ENCODE measurements at places on chromosomes 6 and 20. TPM values are rescaled to one million over a fixed set of nuclear protein-coding genes. Genes with fewer than 3 reads are reported as not detected.

DNA sequence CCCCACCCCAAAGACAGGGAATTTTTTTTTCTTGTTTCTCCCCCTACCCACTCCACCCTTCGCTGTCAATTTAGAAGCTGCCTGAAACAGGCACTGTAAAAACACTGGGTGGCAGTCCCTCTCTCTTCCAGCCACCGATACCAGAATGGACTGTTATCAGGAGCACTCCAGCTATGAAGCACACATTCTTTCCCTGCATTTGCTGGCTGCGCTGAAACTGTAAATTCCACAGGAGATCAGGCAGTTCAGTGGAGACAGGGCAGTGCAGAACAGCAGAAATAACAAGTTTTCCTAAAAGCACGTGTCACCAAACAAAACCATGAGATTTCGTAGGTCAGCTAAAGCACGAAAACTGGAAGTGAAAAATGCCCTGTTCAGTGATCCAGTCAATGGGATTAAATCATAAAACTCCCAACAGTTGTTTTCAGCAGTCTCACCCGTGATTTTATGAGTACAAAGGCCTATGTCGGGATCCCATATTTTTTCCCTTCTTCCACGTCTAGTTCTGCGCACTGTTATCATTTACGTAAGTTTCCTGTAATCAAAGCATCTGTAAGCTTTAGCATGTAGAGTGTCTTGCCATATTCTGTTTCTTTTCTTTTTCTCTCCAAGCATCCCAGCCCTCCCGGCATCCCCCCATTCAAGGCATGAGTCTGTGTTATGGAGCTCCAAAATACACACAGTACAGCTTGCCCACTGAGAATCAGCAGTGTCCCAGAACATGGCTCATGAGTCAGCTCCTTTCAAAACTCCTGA is 359.9 kb upstream of the EPHA7 start:
- no peak for DNase-seq
- no peak overlapping the region for H3K27ac ChIP-seq
- H3K4me3 ChIP-seq, result no peak overlapping the region
- H3K27me3 ChIP-seq, result no peaks in the 10 kb centered on the region

The LIN28B gene
- total RNA-seq, result not detected

DNA sequence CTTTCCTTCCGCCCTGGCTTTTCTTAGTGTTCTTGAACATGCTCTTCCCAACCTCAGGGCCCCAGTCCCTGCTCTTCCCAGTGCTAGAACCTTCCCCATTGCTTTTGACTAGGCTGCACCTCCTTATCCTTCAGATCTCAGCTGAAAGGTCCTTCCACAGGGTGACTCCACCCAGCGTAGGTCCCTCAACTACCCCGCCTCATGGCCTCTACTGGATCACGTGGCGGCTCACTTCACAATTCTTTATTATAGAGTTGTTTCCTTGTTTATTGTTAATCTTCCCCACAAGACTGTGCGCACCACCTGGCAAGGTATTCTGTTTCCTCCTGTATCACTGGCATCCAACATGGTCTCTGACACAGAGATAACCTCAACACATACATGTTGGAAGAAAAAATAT is 31.2 kb downstream of the TTLL9 start:
- peaks cover 6% of the 10 kb centered on the region for H3K27me3 ChIP-seq
- H3K4me3 ChIP-seq, result no peak overlapping the region
- no peaks in the 10 kb centered on the region for H3K4me1 ChIP-seq
- no peaks in the 10 kb centered on the region for H3K36me3 ChIP-seq

DNA sequence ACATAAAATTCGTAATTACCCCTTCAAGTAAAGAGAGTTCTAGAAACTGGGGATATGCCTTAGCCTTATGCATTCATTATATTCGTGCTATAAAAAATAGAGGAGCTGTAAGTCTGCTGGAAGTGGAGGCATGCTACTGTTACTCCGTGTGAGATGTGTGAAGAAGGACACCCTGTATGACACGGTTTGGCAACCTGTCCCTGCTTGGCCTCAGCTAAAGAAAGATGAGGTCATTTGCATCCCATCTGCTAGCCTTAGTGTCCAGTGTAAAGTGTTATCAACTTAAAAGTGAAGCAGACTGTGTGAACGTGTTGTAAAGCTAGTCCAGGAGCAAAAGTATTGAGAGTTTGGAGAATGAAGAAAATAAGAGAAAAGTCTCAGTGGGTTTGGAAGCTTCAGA is 135.1 kb upstream of the RAB32 start:
- no peak overlapping the region for H3K27ac ChIP-seq
- H3K36me3 ChIP-seq, result no peaks in the 10 kb centered on the region
- no peaks in the 10 kb centered on the region for H3K27me3 ChIP-seq
- H3K4me1 ChIP-seq, result no peaks in the 10 kb centered on the region
- H3K4me3 ChIP-seq, result no peak overlapping the region
- DNase-seq, result no peak

- no peaks in the 10 kb centered on the region for H3K36me3 ChIP-seq
- no peaks in the 10 kb centered on the region for H3K4me1 ChIP-seq
These were observed 670.3 kb downstream of the UTRN start for GRCh38 chr6:144955392-144955791.
